ENCODE measurements at places on chromosomes 2 and 18.
A peak's percentile ranks its signal among the peaks of the same experiment; 100 is the strongest.

DNA sequence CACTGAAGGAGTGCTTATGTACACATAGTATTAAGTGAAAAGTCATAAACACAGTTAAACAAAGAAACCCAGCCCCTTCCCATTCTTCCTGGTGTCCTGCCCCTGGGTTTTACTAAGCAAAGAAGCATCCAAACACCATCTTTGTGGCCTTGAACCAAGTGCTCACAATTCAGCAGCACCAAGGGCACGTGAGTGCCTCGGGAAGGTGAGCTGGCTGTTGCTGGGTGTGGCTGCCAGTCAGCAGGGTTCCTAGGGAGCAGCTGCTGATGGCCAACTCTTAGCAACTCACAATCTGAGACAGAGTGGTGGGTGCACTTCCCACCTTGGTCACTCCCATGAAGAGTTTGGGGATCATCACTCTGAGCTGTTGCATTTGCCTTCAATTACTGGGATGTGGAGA is 97.7 kb upstream of the PGAP1 start:
- no peak overlapping the region for H3K4me3 ChIP-seq
- H3K4me1 ChIP-seq = no peaks in the 10 kb centered on the region
- DNase-seq = no peak
- no peaks in the 10 kb centered on the region for H3K27me3 ChIP-seq
- H3K27ac ChIP-seq = no peak overlapping the region
- H3K36me3 ChIP-seq = peaks cover 4% of the 10 kb centered on the region

GRCh38 chr2:79792090-79792489 is 279.2 kb downstream of the CTNNA2 start:
- H3K4me3 ChIP-seq = no peak overlapping the region
- no peaks in the 10 kb centered on the region for H3K4me1 ChIP-seq
- no peaks in the 10 kb centered on the region for H3K27me3 ChIP-seq

GRCh38 chr18:24514439-24514838 is 54.0 kb downstream of the HRH4 start:
- no peaks in the 10 kb centered on the region for H3K36me3 ChIP-seq
- no peak overlapping the region for H3K27ac ChIP-seq
- no peak overlapping the region for H3K4me3 ChIP-seq
- no peaks in the 10 kb centered on the region for H3K27me3 ChIP-seq
- DNase-seq = no peak

- H3K36me3 ChIP-seq = no peaks in the 10 kb centered on the region
- H3K4me3 ChIP-seq = no peak overlapping the region
- no peaks in the 10 kb centered on the region for H3K4me1 ChIP-seq
- H3K27ac ChIP-seq = peak overlapping the region; percentile 18
Measured at GRCh38 chr2:96083989-96084857, 32.1 kb downstream of the ADRA2B start.

DNA sequence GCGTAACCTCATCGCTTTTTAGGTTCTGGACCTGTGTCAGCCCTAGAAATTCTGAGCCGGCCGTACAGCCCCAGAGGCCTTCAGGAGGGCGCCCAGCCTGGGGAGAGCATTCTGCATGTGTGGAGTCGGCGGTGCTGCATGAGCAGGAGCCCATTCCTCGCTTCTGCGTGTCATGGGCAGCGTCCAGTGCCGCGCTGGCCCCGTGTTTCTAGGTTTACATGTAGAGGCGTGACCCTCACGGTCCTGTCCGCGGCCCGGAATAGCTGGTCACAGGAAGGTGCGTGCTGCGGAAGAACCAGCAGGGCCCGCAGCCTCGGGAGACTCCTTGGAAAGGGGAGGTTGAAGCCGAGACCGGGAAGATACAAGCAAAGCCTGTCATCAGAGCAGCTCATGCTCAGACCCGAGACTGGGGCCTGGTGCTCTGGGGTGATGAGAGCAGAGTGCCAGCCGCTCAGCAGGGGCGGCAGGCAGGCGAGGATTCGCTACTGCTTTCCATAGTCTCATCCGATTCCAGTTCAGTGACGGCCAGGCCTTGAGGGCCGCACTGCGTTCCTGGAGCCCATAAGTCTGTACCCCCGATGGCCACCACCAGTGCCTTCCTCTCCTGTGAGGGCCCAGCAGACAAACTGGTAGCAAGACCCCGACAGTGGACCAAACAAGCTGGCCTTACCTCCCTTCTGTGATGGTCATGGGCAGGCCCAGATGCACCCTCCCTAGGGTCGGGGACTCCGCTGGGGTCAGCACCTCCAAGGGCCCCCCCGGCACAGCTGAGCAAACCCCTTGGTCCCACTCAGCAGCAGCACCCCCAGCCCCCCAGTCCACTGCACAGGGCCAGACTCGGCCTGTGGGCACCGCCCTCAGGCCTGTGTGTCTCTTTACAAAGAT is 15.6 kb upstream of the NFATC1 start:
- H3K36me3 ChIP-seq = no peaks in the 10 kb centered on the region
- H3K27me3 ChIP-seq = no peaks in the 10 kb centered on the region
- no peaks in the 10 kb centered on the region for H3K4me1 ChIP-seq
- H3K4me3 ChIP-seq = no peak overlapping the region

DNA sequence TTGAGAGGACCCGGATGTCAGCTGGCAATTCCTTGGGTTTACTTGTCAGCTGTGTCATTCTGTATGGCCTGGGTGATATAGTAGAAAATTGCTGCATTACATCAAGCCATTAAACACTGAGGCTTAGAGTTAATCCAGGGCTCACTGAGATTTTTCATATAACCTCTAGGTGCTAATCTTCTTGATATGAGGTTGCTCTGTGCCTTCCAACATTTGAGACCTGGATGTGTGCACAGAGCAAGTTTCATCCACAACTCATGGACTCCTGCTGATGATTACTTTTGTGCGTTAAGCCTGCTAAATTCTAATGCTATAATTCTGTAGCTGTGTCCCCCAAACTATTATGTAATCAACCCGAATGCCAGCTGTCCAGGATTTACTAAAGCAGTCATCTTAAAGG is 178.4 kb upstream of the CDH20 start:
- H3K36me3 ChIP-seq = no peaks in the 10 kb centered on the region
- H3K4me3 ChIP-seq = no peak overlapping the region
- no peak overlapping the region for H3K27ac ChIP-seq
- no peak for DNase-seq

DNA sequence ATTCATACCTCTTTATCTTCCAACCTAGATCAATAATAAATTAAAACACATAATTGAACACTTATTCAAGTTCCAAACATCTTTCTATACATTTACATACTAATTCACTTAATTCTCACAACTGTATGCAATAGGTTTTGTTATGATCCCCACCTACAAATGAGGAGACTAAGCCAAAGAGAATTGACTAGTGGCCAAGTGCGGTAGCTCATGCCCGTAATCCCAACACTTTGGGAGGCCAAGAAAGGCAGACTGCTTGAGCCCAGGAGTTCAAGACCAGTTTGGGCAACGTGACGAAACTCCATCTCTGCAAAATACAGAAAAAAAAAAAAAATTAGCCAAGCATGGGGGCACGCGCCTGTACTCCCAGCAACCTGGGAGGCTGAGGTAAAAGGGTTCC is 36.8 kb downstream of the KCNG3 start:
- H3K4me1 ChIP-seq = no peaks in the 10 kb centered on the region
- no peaks in the 10 kb centered on the region for H3K27me3 ChIP-seq
- H3K36me3 ChIP-seq = no peaks in the 10 kb centered on the region
- no peak overlapping the region for H3K4me3 ChIP-seq
- DNase-seq = no peak

- H3K27ac ChIP-seq = no peak overlapping the region
- no peaks in the 10 kb centered on the region for H3K36me3 ChIP-seq
- no peaks in the 10 kb centered on the region for H3K27me3 ChIP-seq
- H3K4me1 ChIP-seq = no peaks in the 10 kb centered on the region
- H3K4me3 ChIP-seq = no peak overlapping the region
Measured at GRCh38 chr2:223563462-223563861, 38.7 kb downstream of the SCG2 start.

- DNase-seq = no peak
- no peaks in the 10 kb centered on the region for H3K4me1 ChIP-seq
- no peak overlapping the region for H3K4me3 ChIP-seq
Measured at GRCh38 chr18:72868585-72869225, 918 bp upstream of the NETO1 start.

- no peaks in the 10 kb centered on the region for H3K4me1 ChIP-seq
- no peak overlapping the region for H3K27ac ChIP-seq
- no peak for DNase-seq
- H3K36me3 ChIP-seq = no peaks in the 10 kb centered on the region
- H3K27me3 ChIP-seq = no peaks in the 10 kb centered on the region
- no peak overlapping the region for H3K4me3 ChIP-seq
Measured at GRCh38 chr18:24181806-24182205, 42.9 kb downstream of the CABYR start.

- H3K4me1 ChIP-seq = no peaks in the 10 kb centered on the region
- no peaks in the 10 kb centered on the region for H3K36me3 ChIP-seq
- H3K4me3 ChIP-seq = no peak overlapping the region
- H3K27me3 ChIP-seq = no peaks in the 10 kb centered on the region
- no peak for DNase-seq
Measured at GRCh38 chr2:173978447-173978846, 13.3 kb upstream of the SP3 start.

GRCh38 chr2:12723736-12724463 is 7.2 kb downstream of the TRIB2 start:
- H3K4me1 ChIP-seq = no peaks in the 10 kb centered on the region
- H3K36me3 ChIP-seq = no peaks in the 10 kb centered on the region
- DNase-seq = no peak

- no peaks in the 10 kb centered on the region for H3K36me3 ChIP-seq
- no peaks in the 10 kb centered on the region for H3K27me3 ChIP-seq
- H3K4me1 ChIP-seq = no peaks in the 10 kb centered on the region
- DNase-seq = no peak
Measured at GRCh38 chr2:233674995-233675394, 3.3 kb downstream of the UGT1A9 start.

DNA sequence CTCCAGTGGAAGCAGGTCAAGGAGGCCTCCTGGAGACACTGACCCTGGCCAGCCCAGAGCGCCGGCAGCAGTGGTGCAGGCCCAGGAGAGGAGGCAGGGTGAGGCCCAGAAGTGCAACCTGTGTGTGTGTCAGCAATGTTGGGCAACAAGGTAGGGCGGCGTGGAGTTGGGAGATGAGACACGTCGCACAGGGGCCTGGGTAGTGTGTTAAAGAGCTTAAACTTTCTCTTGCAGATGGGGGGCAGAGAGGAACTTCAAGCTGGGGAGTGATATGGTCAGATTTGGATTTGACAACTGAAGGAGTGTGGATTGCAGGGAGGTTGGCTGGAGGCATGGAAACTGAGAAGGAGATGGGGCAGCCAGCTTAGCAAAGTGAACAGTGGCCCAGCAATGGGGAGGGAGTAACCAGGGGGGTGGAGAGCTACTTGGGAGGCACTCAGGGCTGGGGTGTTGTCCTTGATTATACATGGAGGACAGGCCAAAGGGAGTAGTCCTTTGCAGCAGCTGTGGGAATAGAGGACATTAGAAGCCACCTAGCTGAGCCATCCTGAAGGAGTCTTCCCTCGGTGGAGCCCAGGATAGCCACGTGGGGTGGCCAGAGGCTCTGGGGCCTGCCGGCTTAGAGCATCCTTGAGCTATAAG is 278.6 kb upstream of the HS6ST1 start:
- no peaks in the 10 kb centered on the region for H3K4me1 ChIP-seq
- no peak for DNase-seq
- no peaks in the 10 kb centered on the region for H3K27me3 ChIP-seq
- no peaks in the 10 kb centered on the region for H3K36me3 ChIP-seq
- H3K27ac ChIP-seq = no peak overlapping the region

- no peaks in the 10 kb centered on the region for H3K36me3 ChIP-seq
- H3K27me3 ChIP-seq = no peaks in the 10 kb centered on the region
- H3K4me1 ChIP-seq = peaks cover 11% of the 10 kb centered on the region
Measured at GRCh38 chr2:100291152-100291970, 30.9 kb downstream of the LONRF2 start.

GRCh38 chr2:179070895-179071294 is 21.0 kb upstream of the CCDC141 start:
- no peaks in the 10 kb centered on the region for H3K36me3 ChIP-seq
- DNase-seq = no peak
- no peak overlapping the region for H3K4me3 ChIP-seq
- no peaks in the 10 kb centered on the region for H3K27me3 ChIP-seq

- H3K36me3 ChIP-seq = no peaks in the 10 kb centered on the region
- no peak for DNase-seq
- H3K27ac ChIP-seq = no peak overlapping the region
Measured at GRCh38 chr2:94986392-94986963, 39.0 kb upstream of the MAL start.

- no peaks in the 10 kb centered on the region for H3K27me3 ChIP-seq
- H3K4me3 ChIP-seq = no peak overlapping the region
- no peaks in the 10 kb centered on the region for H3K36me3 ChIP-seq
- no peak overlapping the region for H3K27ac ChIP-seq
- no peak for DNase-seq
Measured at GRCh38 chr18:54184836-54185235, 39.6 kb downstream of the MBD2 start.

GRCh38 chr2:119407430-119408220 is 24.0 kb upstream of the TMEM37 start:
- H3K27me3 ChIP-seq = no peaks in the 10 kb centered on the region
- H3K4me3 ChIP-seq = no peak overlapping the region
- DNase-seq = peak; percentile 64

- H3K27ac ChIP-seq = no peak overlapping the region
- H3K4me3 ChIP-seq = no peak overlapping the region
- peak; percentile 79 for DNase-seq
- no peaks in the 10 kb centered on the region for H3K36me3 ChIP-seq
Measured at GRCh38 chr2:240989451-240990265, 8.8 kb upstream of the SNED1 start.

DNA sequence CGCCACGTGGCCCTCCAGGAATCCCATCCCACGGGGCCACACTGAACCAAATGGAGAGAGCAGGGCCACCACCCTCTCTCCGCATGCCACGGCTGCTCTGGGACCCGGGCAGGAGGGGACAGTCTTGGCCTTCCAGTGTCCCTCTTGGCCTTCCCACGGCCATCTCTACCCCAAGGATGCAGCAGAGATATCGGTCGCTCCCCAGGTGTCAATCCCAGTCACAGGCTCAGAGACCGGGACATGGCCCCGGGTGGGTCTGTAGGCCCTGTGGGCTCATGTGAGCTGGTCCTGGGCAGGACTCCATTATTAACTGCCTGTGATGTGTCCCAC is 15.3 kb downstream of the CAPN10 start:
- H3K4me1 ChIP-seq = peaks cover 9% of the 10 kb centered on the region
- H3K27ac ChIP-seq = no peak overlapping the region
- H3K4me3 ChIP-seq = no peak overlapping the region
- H3K36me3 ChIP-seq = peaks cover 6% of the 10 kb centered on the region
- DNase-seq = no peak

DNA sequence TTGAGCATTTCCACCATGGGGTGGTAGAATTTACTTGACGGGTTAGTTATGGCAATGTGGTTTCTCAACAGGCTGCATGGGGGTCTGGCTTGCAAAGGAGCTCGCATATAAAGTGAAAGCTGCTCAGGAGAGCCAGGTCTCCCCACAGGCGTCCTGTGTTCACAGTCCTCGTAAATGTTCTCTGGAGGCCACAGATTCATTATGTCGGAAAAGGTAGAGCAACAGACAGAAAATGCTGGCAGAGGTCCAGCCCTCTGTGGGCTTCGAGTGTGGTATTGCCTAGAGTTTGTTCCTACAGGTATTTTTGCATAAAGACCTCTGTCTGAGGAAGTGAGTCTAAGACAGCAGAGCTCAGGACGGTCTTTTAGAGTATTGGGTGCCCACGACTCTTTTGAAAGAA is 96.4 kb downstream of the CDCA7 start:
- H3K4me1 ChIP-seq = no peaks in the 10 kb centered on the region
- no peak overlapping the region for H3K4me3 ChIP-seq
- H3K27me3 ChIP-seq = no peaks in the 10 kb centered on the region
- no peak overlapping the region for H3K27ac ChIP-seq
- no peaks in the 10 kb centered on the region for H3K36me3 ChIP-seq
- no peak for DNase-seq

GRCh38 chr2:128308284-128308731 is 10.4 kb downstream of the HS6ST1 start:
- peak overlapping the region; percentile 47 for H3K27ac ChIP-seq
- no peaks in the 10 kb centered on the region for H3K36me3 ChIP-seq
- peaks cover 87% of the 10 kb centered on the region for H3K4me1 ChIP-seq
- H3K27me3 ChIP-seq = no peaks in the 10 kb centered on the region
